Naive B cell (primary cell): ENCODE measurements at places on chromosomes 1 and 21. TPM values are rescaled to one million over a fixed set of nuclear protein-coding genes. Genes with fewer than 3 reads are reported as not detected.

Gene CRNN
- not detected for polyA plus RNA-seq

Gene CDA
- 0.30 TPM for polyA plus RNA-seq

Gene C8B
- polyA plus RNA-seq = not detected

Gene NSL1
- 95.9 TPM for polyA plus RNA-seq

Gene NR0B2
- not detected for polyA plus RNA-seq

- peak; percentile 63 for DNase-seq
These were observed 2.6 kb upstream of the IFI44L start for GRCh38 chr1:78617615-78618026.

DNA sequence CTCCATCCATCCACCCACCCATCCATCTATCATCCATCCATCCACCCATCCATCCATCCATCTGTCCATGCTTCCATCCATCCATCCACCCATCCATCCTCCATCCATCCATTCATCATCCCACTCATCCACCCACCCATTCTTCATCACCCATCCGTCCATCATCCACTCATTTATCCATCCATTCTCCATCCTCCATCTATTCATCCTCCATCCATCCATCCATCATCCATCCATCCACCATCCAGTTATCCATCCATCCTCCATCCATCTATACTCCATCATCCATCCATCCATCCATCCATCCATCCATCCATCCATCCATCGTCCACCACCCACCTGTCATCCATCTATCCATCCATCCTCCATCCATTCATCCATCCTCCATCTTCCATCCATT is 32.1 kb upstream of the ACTRT2 start:
- DNase-seq = no peak

DNA sequence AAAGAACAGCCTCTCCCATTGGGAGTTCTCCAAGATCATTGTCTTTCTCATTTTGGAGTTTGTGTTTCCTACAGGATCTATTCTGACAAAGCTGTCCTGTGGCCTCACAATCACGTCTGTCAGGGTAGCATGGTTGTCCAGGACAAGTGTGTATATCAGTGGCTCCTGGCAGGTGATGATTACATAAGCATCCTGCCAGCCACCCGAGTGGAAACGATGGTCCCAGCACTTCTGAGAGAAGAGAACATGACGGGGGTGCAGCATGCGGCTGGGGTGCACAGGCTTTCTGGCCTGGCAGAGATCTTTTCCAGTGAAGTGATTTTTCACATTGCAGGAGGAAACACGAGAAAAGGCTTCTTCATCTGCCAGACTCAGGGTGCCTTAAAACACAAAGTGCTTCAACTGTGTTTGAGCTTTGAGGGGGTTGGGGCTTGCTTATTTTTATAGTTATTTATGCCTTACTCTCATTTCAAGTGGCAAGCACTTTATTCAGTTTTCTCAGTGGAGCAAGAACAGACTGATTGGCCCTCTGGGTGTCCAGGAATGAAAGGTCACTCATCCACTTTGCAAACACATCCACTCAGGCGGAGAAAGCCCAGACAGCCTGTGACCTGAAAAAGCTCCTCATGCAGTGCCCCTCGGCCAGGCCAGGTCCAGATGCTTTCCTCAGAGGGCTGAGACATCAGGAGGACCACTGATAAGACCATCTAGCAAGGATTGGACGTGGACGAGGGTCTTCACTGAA is 186.0 kb downstream of the DUSP10 start:
- DNase-seq = no peak

GRCh38 chr21:20451046-20451445 is 547.2 kb upstream of the NCAM2 start:
- DNase-seq = no peak
